ENCODE measurements at places on chromosomes 16 and 17. TPM values are rescaled to one million over a fixed set of nuclear protein-coding genes. Genes with fewer than 3 reads are reported as not detected.

DNA sequence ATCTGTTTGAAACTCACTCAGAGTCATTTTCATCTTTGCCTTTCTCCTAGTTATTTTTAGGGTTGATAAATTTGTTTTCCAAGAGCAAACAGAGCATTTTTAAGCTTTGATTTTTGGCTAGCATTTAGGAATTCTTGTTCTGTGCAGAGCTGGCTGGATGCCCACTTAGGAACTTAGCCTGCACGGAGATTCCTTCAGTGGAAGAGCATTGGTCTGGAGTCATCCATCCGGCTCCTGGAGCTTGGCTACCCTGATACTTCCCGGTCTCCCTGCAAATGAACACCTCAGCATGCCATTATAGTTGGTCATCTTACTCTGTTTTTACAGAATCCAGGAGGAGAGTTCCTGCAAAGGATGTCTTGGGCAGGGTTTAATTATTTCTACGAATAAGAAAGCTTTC is 57.1 kb downstream of the SPECC1 start:
- peaks cover 25% of the 10 kb centered on the region for H3K4me1 ChIP-seq
- H3K36me3 ChIP-seq = no peaks in the 10 kb centered on the region

- no peaks in the 10 kb centered on the region for H3K36me3 ChIP-seq
- H3K27ac ChIP-seq = no peak overlapping the region
- no peaks in the 10 kb centered on the region for H3K27me3 ChIP-seq
- H3K4me1 ChIP-seq = no peaks in the 10 kb centered on the region
- no peak for DNase-seq
These were observed 128.8 kb upstream of the PLCG2 start for GRCh38 chr16:81650281-81650680.

GRCh38 chr16:7074715-7075114 is 257.9 kb upstream of the RBFOX1 start:
- H3K27ac ChIP-seq = no peak overlapping the region
- H3K36me3 ChIP-seq = no peaks in the 10 kb centered on the region
- DNase-seq = no peak
- no peaks in the 10 kb centered on the region for H3K27me3 ChIP-seq

The NXPH3 gene
- total RNA-seq = 5.4 TPM

DNA sequence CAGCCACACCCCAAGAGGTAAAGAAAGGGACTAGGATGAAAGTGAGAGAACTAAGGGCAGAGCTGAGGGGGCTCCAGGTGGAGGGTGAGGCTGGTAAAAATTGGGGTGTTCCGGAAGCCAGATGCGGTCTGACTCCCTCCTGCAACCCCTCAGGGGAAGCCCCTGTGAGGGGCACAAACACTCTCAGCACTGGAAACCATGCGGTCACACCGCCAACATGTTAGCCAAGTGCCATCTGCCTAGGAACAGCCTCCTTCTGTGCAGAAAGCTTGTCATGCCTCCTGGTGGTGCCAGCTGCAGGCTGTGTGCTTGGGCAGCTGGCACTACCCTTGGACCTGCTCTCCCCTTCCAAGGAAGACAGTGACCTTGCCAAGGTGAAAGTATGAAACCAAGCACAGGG is 83.5 kb upstream of the RPL38 start:
- H3K4me3 ChIP-seq = no peak overlapping the region
- no peak overlapping the region for H3K27ac ChIP-seq
- no peak for DNase-seq
- no peaks in the 10 kb centered on the region for H3K4me1 ChIP-seq

The LDAF1 gene
- 24.3 TPM for total RNA-seq

- DNase-seq = no peak
- no peak overlapping the region for H3K4me3 ChIP-seq
- H3K27me3 ChIP-seq = no peaks in the 10 kb centered on the region
These were observed 20.1 kb upstream of the RAI1 start for GRCh38 chr17:17661134-17661533.

GRCh38 chr16:1053121-1053521 is 19.4 kb upstream of the SSTR5 start:
- no peak overlapping the region for H3K4me3 ChIP-seq
- no peaks in the 10 kb centered on the region for H3K36me3 ChIP-seq
- no peak for DNase-seq
- peaks cover 27% of the 10 kb centered on the region for H3K27me3 ChIP-seq

GRCh38 chr17:13086142-13086769 is 68.4 kb upstream of the ELAC2 start:
- no peak overlapping the region for H3K27ac ChIP-seq
- H3K36me3 ChIP-seq = no peaks in the 10 kb centered on the region
- H3K4me3 ChIP-seq = no peak overlapping the region
- no peaks in the 10 kb centered on the region for H3K27me3 ChIP-seq
- DNase-seq = no peak

DNA sequence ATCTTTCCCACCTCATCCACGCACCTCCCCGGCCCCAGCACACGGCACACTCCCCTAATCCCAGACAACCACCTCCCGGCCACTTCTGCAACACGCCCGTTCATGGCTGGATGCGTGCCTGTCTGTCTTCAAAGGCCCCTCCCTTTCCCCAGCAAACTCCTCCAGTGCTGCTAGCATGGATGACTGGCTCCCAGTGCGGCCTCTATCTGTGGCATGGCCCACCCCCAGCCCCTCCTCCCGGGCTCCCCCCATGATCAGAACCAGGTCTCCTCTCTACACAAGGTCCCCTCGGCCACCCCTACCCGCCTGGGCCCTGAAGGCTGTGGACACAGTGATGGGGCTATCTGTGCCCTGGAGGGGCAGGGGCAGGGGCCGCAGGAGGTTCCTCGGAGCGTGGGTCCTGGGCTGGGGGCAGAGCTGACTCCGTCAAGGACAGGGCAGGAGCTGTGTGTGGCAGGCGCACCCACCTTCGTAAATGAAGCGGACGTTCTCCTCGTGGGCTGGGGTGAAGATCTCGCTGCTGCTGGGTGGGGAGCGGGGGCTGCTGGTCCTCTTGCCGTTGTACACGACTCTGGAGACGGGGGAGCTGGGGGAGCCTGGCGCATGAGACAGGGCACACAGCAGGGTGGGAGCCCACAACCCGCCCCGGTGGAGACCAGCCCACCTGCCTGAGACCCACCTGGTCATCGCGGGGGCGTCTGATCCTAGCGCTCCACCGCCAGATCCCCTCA is 9.1 kb downstream of the MCRIP1 start:
- no peaks in the 10 kb centered on the region for H3K27me3 ChIP-seq
- H3K4me1 ChIP-seq = no peaks in the 10 kb centered on the region
- no peak overlapping the region for H3K27ac ChIP-seq
- H3K4me3 ChIP-seq = no peak overlapping the region

- no peaks in the 10 kb centered on the region for H3K27me3 ChIP-seq
- no peak for DNase-seq
- peak overlapping the region; percentile 34 for H3K4me3 ChIP-seq
These were observed 48.3 kb upstream of the BAHCC1 start for GRCh38 chr17:81346908-81347349.

GRCh38 chr17:46950997-46951621 is 27.9 kb downstream of the RPRML start:
- H3K4me1 ChIP-seq = no peaks in the 10 kb centered on the region
- no peak overlapping the region for H3K4me3 ChIP-seq
- H3K36me3 ChIP-seq = peaks cover 20% of the 10 kb centered on the region
- no peak for DNase-seq

DNA sequence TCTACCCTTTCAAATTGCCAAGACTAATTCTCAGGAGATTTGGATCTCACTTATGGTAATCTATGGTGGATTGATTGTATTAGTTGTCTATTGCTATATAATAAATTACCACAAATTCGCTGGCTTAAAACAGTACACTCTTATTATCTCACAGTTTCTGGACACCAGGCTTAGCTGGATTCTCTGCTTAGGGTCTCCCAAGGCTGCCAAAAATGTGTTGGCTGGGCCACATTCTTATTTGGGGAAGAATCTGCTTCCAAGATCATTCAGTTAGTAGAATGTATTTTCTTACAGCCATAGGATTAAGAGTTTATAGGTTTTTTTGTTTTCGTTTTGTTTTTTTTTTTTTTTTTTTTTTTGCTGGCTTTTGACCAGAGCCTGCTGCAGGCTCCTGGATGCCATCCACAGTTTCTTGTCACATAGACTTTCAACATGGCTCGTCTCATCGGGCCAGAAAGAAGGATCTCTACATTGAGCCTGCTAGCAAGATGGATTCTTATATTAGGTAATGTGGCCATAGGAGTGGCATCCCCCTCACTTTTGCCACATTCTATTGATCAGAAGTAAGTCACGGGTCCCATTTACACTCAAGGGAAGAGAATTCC is 415.3 kb downstream of the KIF2B start:
- no peak overlapping the region for H3K4me3 ChIP-seq
- no peaks in the 10 kb centered on the region for H3K27me3 ChIP-seq
- H3K27ac ChIP-seq = no peak overlapping the region
- DNase-seq = no peak

The C16orf96 gene
- total RNA-seq = not detected

GRCh38 chr17:249236-249993 is 68.0 kb upstream of the DOC2B start:
- no peak overlapping the region for H3K4me3 ChIP-seq
- no peaks in the 10 kb centered on the region for H3K4me1 ChIP-seq
- no peaks in the 10 kb centered on the region for H3K36me3 ChIP-seq

- H3K4me3 ChIP-seq = no peak overlapping the region
- DNase-seq = no peak
- H3K27me3 ChIP-seq = no peaks in the 10 kb centered on the region
- no peaks in the 10 kb centered on the region for H3K4me1 ChIP-seq
- no peak overlapping the region for H3K27ac ChIP-seq
These were observed 56.2 kb downstream of the RPH3AL start for GRCh38 chr17:296379-296778.

DNA sequence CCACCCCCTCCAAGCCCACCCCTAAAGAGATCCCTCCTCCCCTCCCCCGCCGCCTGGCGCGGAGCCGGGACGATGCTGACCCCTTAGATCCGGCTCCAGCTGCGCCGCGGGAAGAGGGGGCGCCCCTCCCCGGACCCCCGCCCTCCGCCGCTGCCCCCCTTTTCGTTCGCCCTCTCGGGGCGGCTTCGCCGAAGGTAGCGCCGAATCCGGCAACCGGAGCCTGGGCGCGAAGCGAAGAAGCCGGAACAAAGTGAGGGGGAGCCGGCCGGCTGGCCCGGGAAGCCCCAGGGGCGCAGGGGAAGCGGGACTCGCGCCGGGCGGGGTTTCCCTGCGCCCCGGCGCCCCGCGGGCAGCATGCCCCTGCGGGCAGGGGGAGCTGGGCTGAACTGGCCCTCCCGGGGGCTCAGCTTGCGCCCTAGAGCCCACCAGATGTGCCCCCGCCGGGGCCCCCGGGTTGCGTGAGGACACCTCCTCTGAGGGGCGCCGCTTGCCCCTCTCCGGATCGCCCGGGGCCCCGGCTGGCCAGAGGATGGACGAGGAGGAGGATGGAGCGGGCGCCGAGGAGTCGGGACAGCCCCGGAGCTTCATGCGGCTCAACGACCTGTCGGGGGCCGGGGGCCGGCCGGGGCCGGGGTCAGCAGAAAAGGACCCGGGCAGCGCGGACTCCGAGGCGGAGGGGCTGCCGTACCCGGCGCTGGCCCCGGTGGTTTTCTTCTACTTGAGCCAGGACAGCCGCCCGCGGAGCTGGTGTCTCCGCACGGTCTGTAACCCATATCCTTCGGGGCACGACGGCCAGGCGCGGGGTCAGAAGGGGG is 623 bp downstream of the CACNA1G start:
- H3K27me3 ChIP-seq = peaks cover 66% of the 10 kb centered on the region
- no peak for DNase-seq
- H3K4me1 ChIP-seq = peaks cover 70% of the 10 kb centered on the region

- no peaks in the 10 kb centered on the region for H3K36me3 ChIP-seq
- no peaks in the 10 kb centered on the region for H3K27me3 ChIP-seq
- no peak overlapping the region for H3K27ac ChIP-seq
- no peak overlapping the region for H3K4me3 ChIP-seq
These were observed 541.4 kb downstream of the WWOX start for GRCh38 chr16:78640886-78641285.

The NPW gene
- total RNA-seq = 3.0 TPM

The SSTR5 gene
- not detected for total RNA-seq

DNA sequence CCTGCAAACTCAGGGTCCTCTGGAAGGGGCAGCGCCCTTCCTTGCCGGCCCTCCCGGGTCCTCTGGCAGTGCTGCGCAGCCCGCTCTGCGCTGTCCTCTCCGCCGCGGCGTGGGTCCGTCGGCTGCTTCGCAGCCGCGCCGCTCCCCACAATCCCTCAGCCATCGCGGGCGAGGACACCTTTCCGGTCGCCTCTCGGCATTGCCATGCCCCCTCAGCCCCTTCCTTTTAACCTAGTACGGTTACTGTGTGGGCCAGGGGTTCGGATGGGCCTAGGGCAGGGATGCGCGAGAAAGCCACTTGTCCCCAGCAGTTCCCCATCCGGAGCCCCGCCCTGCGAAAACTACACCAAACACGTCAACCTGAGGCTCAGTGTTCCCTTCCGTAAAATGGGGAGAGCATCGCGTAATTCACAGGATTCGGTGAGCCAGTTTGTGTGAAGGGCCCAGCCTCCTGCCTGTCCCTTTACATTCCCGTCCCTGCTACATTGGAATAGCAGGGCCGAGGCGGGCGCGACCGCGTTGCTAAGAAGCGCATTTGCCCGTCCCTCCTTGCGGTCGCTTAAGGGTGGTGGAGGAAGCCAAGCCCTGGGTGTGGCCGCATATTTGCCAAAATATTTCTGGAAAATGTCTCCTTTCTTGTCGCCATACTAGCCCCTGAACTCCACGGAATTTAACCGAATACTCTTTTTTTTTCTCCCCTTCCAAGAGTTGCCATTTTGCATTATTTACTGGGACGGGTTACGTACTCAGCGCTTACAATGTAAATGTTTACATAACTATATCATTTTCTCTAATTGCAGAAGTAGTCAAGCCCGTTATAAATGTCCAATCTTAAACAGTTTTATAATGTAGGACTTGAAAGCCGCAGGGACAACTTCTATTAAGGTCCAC is 13.2 kb downstream of the COPZ2 start:
- no peaks in the 10 kb centered on the region for H3K27me3 ChIP-seq
- H3K36me3 ChIP-seq = no peaks in the 10 kb centered on the region
- H3K4me1 ChIP-seq = peaks cover 46% of the 10 kb centered on the region
- no peak for DNase-seq

DNA sequence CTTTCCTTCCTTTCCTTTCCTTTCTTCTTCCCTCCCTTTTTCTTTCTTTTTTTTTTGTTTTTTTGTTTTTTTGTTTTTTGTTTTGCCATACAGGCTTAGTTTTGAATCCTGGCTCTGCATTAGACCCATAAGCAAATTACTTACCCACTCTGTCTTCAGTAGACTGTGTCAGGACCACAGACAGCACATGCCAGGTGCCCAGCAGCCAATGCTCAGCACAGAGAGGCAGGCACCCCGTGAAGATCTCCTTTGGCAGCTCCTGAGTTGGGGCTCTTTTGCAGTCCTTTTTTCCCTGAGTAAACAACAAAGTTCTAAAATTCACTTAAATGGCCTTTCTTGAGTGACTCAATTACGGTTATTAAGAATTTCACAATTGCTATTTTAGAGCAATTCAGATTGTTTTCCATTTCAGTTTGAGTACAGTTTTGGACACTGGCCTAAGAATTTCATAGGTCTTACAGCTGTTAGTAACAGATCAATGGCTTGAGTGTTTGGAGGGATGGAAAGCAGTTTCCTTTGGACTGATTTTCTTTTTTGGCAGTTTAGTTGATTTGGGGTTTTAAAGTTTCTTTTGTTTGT is 26.2 kb upstream of the SLC5A11 start:
- H3K27ac ChIP-seq = peak overlapping the region; percentile 26
- no peak overlapping the region for H3K4me3 ChIP-seq
- no peaks in the 10 kb centered on the region for H3K4me1 ChIP-seq
- peaks cover 14% of the 10 kb centered on the region for H3K36me3 ChIP-seq

GRCh38 chr17:51687887-51688286 is 427.5 kb downstream of the UTP18 start:
- no peaks in the 10 kb centered on the region for H3K36me3 ChIP-seq
- H3K27ac ChIP-seq = no peak overlapping the region
- H3K4me1 ChIP-seq = no peaks in the 10 kb centered on the region
- DNase-seq = no peak

The STX4 gene
- total RNA-seq = 50.7 TPM

Data from tibial nerve (tissue), 4 donors.